ENCODE measurements at places on chromosomes 2 and 18. TPM values are rescaled to one million over a fixed set of nuclear protein-coding genes. Genes with fewer than 3 reads are reported as not detected.
A peak's percentile ranks its signal among the peaks of the same experiment; 100 is the strongest.

GRCh38 chr2:216787851-216788540 lies 71.9 kb downstream of the TNP1 start:
- no peak for DNase-seq

DNA sequence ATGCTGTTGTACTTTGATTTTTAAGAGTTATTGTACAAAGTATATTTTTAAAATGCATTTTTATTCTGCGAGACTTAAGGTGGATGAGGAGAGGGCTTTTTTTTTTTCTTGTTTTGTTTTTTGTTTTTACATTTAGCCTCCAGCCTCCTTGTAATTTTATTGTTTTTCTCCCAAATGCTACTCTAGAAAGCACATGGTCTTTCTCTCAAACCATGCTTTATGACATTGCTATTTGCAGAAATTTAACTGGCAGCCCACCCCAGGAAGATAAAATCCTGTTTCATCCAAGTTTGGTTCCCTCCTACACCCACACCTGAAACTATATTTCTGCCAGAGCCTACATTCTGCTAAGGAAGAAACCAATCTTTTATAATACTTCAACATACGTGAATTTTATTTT lies 184.6 kb downstream of the ARHGAP15 start:
- no peak for DNase-seq

DNA sequence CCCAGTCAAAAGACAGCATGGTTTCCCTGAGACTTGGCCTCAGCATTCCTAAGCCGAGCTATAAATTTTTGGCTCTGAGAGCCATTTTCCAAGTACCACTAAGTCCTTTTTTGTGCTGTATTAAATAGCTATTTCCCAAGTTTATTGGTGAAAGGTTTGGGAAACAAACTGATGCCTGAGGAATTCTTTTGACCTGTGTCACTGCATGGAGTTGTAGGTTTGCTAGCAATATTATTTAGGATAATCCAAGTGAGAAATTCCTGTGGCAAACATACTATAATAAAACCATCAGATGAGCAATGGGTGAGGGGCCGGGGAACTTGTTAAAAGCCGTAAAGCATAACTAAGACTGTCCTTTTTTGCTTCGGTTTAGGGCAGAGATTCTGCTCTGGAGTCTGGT lies 28.4 kb downstream of the ARHGAP28 start:
- DNase-seq = no peak

DNA sequence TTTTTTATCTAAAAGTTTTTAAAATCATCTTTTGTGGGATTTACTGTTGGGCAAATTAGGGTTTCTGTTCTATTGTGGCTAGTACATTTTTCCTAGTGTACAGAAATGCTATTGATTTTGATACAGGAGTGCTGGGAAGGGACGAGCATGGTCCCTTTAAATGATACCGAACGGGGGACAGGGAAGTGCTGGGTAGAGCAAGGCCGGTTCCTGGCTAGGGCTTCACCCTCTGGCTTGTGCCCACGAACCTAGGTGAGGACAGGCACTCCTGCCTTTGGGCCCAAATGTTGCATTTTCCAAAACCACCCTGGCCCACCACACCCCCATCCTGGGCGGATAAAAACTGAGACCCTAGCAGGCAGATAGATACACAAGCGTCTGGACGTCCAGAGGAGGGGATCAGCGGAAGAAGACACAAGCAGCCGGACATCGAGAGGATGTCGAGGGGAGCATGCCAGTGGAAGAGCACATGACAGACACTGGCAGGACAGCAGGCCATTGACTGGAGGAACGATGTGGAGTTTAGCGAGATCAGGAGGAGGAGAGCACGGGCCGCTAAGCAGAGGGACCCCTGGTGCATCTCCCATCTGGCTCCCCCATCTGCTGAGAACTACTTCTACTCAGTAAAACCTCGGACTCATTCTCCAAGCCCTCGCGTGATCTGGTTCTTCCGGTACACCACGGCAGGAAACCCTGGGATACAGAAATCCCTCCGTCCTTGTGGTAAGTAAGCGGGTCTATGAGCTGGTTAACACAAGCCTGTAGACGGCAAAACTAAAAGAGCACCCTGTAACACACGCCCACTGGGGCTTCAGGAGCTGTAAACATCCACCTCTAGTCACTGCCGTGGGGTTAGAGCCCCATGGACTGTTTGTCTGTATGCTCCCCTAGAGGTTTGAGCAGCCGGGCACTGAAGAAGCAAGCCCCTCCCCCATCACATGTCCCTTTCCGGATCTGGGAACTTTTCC lies 13.5 kb upstream of the CALCRL start:
- DNase-seq = no peak

M1AP gene
- total RNA-seq = not detected

DLGAP1 gene
- total RNA-seq = 0.53 TPM

- DNase-seq = peak; percentile 58
Observed at GRCh38 chr2:233690444-233690843, 2.2 kb upstream of the UGT1A6 start.

DNA sequence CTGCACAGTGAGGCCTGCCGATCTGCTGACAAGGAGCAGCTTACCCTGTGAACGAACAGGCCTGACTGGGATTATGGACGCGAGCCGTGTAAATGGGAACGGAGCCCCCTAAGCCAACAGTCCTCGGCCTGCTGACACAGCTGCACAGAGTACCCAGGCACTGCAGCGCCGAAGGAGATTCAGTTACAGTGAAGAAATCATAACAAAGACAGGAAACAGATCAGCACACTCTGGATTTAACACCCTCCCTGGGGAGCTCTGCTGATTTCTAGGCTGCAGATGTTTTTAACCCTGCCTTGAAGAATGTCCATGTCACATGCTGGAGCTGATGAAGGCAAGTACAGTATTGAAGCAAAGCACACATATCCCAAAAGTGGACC lies 43.4 kb downstream of the COLEC12 start:
- DNase-seq = no peak

GRCh38 chr2:133341575-133341974 lies 226.7 kb downstream of the NCKAP5 start:
- DNase-seq = no peak

GRCh38 chr2:125721072-125721721 lies 934.8 kb upstream of the GYPC start:
- DNase-seq = no peak

- peak; percentile 51 for DNase-seq
Observed at GRCh38 chr2:187497858-187498463, 49.9 kb upstream of the CALCRL start.

DNA sequence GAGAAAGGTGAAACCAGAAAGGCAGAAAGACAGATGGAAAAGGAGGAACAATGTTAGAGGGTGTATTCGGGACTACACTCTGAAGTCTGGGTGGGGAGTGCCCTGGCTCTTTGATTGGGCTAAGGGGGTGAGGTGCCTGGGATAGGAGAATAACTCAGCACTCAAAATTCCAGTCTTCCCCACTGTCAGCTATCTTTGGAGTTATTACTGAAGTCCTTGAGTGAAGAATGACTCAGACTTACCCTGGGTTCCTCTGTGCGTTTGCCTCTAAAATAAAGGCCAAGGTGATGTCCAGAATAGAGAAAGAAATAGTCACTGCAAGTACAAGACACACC lies 151.8 kb upstream of the SERPINE2 start:
- DNase-seq = no peak

DNA sequence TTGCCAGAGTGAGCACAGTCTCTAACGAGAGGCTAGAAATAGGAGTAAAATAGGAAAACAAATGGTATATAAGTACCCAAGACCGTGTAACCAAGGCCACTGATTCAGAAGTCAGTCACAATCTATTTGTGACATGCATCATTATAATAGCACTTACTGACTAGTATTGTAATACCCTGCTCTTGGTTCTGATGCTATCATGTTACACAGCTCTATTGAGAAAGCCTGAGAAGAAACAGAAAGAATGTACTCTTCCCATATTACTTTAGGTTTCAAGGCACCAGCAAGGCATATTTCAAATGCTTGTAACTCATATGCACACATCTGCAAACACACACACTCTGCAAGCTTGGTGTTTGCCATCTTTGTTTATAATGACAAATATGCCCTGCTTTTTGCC lies 746.4 kb downstream of the SLC4A3 start:
- no peak for DNase-seq

GRB14 gene
- 15.9 TPM for total RNA-seq

IL1B gene
- 0.13 TPM for total RNA-seq

ATP8B1 gene
- 25.8 TPM for total RNA-seq

DNA sequence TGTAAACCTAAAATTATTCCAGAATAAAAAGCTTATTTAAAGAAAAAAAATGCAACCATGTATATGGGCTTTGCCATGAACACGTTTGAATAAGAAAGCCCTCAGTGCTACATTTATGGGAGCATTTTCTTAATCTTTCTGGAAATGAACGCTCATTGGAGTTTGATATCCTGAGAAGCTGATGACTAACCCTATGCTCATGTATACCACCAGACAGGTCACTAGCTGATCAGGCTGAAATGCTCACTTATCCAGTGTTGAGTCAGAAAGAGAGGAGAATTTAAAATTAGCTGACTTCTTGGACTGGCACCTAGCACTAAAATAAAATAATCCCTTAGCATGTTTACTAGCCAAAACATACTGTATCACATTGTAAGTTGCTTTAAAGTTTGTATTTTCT lies 254.9 kb upstream of the SIX3 start:
- DNase-seq = no peak

DNA sequence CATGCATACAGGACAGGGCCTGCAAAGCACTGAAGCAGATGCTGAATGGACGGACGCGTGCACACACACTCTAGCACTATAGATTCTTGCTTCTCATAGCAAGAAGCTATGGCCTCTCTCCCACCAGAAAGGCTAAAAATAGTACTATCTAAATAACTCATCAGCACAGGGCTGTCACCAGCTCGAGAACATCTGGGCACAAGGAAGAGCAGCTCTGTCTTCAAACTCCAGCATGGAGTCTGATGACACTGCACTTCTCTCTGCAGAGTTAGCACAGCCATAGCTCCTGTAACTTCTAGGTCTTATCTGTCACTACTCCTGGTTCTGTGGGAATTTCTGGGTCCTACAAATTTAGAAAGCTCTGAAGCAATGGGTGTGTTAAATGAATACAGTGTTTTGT lies 123.5 kb downstream of the MYO5B start:
- DNase-seq = no peak

GRCh38 chr2:198339116-198339515 lies 534.7 kb downstream of the PLCL1 start:
- no peak for DNase-seq
